RCC 7860 (cell line): ENCODE measurements at places on chromosomes 12 and 14.

DNA sequence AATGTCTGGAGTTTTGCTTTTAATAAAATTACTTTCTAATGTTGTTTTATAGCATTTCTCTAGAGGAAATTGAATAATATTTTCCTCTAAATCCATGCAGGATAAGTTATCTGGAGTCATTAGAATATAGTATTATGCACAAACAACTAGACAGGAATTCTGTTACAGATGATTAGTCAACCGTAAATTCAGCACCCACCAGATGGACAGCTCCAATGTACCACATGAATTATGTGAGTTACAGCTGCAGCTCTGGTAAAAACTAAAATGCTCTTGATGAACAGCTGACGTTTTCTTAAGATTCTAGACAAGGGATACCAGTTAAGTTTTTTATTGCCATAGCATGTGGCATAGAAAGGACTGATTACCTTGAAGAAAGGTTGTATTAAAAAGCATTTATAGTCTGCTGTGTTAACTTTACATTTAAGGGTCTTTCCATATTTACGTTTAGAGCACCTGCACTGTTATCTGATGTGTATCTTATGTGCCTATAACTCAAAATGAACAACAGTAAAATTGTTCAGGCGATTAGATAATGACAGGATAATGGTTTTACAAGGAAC is 321.4 kb upstream of the LRFN5 start:
- no peak for DNase-seq

DNA sequence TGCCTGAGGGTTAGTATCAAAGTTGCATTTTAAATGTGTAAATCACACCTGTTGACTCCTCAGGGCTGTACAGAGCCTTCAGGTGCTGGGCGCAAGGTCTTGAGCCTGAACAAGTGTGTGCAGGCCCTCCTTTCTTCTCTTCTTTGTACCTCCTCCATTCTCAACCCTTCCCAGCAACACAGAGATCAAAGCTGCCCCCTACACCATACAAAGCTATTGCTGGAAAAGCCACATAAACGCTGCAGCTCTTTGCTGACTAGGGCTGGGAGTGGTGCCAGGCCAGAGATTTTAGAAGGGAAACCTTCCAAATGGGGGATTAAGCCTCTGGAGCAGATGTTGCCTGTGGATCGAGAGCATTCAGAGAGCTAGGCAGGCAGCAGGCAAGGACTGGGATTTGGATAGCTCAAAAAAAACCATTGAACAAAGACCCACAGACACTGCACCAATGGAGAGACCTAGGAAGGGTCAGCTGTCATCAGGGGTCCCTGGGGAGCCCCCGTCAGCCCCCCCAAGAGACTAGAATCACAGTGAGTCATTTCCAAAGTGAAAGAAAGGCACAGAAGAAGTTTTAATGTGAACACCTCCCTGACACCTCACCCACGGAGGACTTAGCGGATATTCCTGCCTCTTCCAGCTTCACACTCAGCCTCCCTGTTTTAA is 18.2 kb upstream of the SUSD6 start:
- DNase-seq: no peak

GRCh38 chr14:96058576-96059200 is 19.5 kb downstream of the C14orf132 start:
- no peak for DNase-seq

GRCh38 chr12:108348842-108349241 is 9.7 kb upstream of the CMKLR1 start:
- no peak for DNase-seq

- DNase-seq: no peak
Measured at GRCh38 chr12:62599854-62600437, 133.3 kb downstream of the MON2 start.

GRCh38 chr12:60072911-60073310 is 477.1 kb downstream of the SLC16A7 start:
- no peak for DNase-seq

GRCh38 chr12:131711551-131712205 is 788 bp downstream of the SFSWAP start:
- no peak for DNase-seq

GRCh38 chr12:120468821-120469449 is 613 bp downstream of the SRSF9 start:
- no peak for DNase-seq

- DNase-seq: no peak
Measured at GRCh38 chr12:1656902-1657301, 27.9 kb downstream of the WNT5B start.

- DNase-seq: no peak
Measured at GRCh38 chr12:14554281-14555007, 13.2 kb downstream of the PLBD1 start.

- DNase-seq: no peak
Measured at GRCh38 chr14:94128216-94128839, 1.1 kb downstream of the IFI27L2 start.

DNA sequence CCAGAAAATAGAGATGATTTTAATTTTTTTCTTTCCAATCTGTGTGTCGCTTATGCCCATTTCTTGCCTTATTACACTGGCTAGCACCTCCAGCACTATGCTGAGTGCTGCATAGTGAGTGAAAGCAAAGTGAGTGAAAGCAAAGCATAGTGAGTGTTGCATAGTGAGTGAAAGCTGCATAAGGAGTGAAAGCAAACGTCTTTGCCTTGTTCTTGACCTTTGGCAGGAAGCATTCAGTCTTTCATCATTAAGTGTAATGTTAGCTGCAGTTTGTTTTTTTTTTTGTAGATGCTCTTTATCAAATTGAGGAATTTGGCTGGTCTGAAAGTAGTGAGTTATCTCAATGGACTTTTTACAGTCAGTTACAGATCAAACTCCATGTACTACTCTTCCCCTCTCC is 6.9 kb upstream of the CORO1C start:
- DNase-seq: no peak

DNA sequence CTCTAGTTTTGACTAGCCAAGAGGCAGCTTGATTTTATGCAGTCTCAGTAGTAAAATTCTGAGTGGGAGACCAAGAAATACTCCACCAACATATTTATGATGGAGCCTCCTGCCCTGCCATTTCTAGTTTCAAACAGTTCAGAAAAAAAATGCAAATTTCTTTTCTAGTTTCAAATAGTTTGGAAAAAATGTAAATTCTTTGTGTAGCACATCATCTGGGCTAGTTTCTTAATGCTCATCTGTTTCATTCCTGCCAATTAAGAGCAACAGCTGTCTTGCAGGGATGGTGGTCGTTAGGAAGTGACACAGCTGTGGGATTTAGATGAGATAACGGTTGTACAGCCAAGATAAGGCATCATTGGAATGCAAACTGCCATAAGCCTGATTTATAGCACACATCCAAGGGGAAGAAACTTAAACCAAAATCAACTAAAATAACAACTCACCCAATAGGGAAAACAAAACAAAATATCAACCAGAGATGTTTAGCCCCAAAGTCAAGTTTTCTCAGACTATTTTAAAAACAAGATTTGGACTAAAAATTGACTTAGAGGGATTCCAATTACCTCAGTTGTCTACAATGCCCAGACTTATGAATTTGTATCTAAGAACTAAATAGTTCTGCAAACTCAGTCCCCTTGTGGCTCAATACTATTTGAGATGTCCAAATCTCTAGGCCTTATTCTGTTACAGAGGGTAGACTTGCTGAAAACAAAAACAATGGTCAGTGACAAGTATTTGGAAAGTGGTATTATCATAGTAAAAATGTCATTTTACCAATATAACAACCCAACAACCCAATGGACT is 291.3 kb upstream of the ATP2B1 start:
- DNase-seq: no peak

DNA sequence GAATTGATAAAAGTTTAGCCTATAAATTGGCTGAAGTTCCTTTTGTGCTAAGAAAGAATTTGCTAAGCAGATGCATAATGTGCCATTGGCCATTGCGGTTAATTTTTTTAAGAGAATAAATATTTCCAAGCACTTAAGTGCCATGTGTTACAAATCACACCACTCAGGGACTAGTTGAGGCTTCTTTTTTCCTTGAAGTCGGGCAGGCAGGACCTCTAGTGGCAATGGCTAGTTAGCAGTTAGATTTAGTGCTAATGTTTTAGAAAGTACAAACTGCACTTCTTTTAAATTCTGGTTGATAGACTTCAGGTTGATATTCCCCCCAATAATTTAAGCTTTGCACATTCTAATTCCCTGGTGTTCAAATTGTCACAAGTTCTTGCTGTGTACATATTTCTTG is 294.3 kb downstream of the APAF1 start:
- DNase-seq: no peak

GRCh38 chr14:97177635-97178034 is 380.5 kb downstream of the VRK1 start:
- no peak for DNase-seq

DNA sequence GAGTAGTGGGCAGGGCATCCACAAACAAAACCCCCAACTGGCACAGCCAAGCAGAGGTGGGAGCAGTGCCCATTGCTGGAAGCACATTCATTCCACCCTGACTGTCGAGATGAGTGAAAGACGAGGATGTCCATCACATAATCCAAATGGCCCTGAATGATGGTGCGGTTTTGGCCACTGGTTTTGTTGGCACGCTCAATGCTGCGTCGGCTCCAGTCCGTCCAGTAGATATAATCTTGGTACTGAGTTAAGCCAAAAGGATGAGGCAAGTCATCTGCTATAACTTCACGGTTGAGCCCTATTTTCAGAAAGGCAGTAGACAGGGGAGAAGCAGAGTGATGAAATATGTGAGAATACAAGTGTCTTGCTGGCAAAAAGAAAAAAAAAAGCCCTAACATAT is 88.1 kb downstream of the BCL2L14 start:
- no peak for DNase-seq

- no peak for DNase-seq
Measured at GRCh38 chr12:54012631-54013409, 4.0 kb downstream of the HOXC8 start.

DNA sequence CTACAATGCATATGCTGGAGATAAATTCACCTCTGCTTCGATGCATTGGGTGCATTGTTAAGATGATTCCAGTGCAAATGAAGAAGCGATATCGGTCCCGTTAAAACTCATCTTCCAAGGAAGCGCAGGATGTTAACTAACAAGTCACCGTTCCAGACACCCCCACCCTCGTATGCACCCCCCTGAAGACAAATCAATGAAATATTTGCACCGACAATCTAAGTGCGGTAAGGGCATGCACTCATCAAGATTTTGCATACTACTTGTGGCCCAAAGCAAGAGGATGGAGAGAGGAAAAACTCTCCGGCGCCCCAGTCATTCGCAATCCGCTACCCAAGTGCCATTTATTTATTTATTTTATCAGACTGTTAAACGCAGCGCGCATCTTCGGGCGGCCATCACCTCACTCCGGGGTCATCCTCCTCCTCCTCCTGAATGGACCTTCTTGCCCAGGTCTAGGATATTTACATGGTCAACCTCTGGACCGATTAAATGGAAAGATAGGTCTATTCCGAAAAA is 1.2 kb downstream of the NOVA1 start:
- no peak for DNase-seq

GRCh38 chr12:59928416-59928815 is 332.6 kb downstream of the SLC16A7 start:
- no peak for DNase-seq

DNA sequence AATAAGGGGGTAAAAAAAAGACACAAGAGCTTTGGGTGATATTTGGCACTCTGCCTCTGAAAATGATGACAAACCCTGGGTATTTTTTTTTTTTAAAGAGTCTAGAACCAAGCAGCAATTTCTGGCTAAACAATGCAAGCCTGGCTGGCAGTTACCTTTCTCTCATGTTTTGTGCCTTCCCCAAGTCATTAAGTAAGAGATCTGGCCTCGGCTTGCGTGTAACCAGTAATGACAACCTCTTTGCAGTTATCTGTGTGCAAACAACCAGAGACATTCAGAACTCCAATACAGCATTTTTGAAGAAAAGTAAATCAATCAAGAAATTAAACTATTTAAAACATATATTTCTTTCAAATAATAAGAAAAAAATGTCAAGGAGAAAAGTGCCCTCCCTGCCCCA is 167.5 kb downstream of the KCNC2 start:
- no peak for DNase-seq

- no peak for DNase-seq
Measured at GRCh38 chr14:27056586-27056985, 458.8 kb upstream of the NOVA1 start.

DNA sequence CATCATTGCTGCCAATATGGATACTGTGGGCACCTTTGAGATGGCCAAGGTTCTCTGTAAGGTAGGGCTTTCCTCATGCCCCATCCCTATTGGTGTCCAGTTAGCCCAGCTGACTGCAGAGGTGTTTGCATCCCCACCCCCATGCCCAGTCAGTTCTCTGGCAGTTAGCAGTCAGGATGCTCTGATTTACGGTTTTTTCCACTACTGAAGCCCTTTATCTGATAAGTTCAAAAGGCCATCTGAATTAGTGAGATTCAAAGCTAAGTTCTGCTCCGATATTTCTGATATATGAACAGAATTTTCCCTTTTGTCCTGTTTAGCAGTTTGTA is 773 bp downstream of the GMPR2 start:
- no peak for DNase-seq

- DNase-seq: no peak
Measured at GRCh38 chr12:22821985-22822384, 197.0 kb downstream of the ETNK1 start.

DNA sequence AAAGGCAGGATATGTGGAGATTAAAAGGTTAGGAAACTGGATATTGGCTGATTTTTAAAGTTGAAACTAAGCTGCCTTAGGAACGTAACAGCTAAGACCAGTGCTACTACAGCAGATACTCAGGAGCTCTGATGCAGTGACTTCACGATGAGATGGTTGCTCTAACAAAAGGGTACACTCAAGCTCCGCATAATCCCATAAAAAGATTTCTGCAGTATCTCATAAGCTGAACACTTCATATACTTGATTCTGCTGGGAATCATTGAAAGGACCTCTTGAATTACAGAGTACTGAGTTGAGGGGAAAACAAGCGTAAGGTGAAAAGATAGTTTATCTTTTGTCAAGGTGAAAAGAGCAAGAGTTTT is 3.7 kb downstream of the RNF10 start:
- DNase-seq: no peak

- no peak for DNase-seq
Measured at GRCh38 chr14:36750244-36750643, 88.6 kb downstream of the PAX9 start.

DNA sequence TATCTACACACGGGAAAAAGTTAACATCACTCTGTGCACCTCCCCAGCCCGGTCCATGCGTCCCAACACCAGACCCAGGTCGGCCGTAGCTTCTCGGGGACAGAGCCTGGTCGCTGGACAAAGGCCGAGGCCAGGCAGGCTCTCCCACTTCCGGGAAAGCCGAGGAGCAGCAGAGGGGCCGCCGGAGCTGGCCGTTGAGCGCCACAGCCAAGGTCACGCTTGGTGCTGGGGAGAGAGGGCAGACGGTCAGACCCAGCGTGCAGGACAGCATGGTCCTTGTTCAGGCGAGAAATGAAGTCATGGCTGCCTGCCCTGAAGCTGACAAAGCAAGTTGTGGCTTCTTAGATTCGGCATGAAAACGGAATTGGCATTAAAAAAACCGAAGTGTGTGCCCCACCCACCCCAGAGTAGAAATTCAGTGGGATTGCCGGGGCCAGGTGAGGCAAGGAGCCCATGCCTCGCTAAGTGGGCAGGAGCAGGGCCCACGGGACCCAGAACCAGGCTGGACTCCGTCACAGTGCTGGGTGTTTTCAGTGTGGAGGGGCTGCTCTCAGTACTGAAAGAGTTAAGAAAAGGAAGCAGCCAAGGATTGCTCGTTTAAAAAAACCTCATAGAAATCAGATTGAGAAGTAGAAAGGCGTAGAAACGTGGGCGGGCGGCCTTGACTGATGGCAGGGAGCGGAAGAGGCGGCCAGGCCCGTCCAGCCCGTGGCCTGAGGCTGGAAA is 4.3 kb downstream of the ARL6IP4 start:
- DNase-seq: no peak

- DNase-seq: no peak
Measured at GRCh38 chr12:54870048-54870447, 15.7 kb downstream of the MUCL1 start.
